ENCODE measurements at places on chromosomes 1 and 21.

- no peak for DNase-seq
These were observed 3.6 kb downstream of the CACNA1S start for GRCh38 chr1:201108614-201109013.

GRCh38 chr1:168100315-168101002, 36.3 kb downstream of the GPR161 start:
- no peak for DNase-seq

DNA sequence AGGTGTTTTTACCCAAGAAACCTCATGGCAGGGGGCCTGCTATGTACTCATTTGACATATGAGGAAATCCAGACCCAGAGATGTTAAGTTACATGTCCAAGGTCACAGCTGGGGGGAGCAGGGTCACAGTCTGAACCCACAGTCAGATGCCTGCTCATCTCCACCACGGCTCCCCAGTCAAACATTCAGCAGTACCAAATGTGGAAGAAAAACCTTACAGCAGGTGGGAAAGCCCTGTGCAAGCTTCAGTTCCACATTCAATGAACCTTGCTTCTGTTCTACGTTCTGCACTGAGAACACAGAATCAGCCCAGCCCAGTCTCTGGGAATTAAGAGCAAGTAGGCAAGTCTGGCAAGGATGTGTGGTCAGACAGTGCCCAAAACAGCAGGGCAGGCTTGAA, 35.2 kb downstream of the LRP8 start:
- no peak for DNase-seq

DNA sequence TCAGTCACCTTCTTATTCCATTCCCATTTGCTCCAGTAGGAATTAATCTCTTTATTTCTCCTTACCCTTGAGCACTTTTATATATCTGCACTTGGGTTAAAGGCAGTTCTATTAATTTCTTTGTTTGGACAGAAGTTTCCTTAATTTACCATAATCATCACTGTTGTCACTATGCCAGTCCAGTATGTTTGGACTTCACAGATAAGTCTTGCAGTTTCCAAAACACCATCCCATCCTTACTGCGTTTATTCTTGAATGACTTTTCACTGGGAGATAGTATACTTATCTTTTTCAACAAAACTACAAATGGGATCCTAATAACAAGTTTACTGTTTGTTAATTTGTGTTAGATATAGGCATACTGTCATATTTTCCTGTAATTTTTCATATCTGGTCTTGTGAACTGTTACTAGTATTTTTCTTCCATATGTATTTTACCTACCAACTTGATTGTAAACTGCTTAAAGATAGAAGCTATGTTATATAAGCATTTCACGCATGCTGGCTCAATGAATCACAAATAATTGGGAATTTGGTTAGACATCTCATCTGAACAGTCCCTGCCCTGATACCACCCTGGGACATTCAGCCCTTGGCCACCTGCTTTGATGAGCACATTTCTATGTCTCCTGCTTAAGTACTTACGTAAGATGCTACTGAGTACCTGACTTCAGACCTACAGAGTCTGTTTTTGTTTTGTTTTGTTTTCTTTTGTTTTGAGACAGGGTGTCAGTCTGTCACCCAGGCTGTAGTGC, 78.2 kb downstream of the OLFML2B start:
- no peak for DNase-seq

- no peak for DNase-seq
These were observed 50.0 kb upstream of the BOLA1 start for GRCh38 chr1:149849111-149849946.

DNA sequence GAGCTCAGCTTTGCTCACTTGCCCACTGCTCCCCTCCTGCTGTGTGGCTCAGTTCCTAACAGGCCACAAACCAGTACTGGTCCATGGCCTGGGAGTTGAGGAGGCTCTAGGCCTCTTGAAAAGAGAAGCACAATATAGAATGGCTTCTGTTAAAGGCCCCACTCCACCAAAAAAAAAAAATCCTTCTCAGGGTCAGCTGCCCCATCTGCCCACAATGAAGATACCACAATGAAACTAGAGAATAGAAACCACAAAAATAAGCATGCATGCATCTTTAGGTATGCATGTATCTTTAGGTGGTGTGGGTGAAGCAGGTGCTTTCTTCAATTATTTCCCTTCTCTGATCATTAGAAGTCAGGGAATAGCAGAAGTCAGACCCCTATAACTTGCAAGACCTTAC, 620.4 kb upstream of the BEND5 start:
- no peak for DNase-seq

GRCh38 chr1:48758976-48759375, 17.7 kb downstream of the BEND5 start:
- no peak for DNase-seq

- no peak for DNase-seq
These were observed 51.5 kb downstream of the KCNAB2 start for GRCh38 chr1:6097117-6097595.

DNA sequence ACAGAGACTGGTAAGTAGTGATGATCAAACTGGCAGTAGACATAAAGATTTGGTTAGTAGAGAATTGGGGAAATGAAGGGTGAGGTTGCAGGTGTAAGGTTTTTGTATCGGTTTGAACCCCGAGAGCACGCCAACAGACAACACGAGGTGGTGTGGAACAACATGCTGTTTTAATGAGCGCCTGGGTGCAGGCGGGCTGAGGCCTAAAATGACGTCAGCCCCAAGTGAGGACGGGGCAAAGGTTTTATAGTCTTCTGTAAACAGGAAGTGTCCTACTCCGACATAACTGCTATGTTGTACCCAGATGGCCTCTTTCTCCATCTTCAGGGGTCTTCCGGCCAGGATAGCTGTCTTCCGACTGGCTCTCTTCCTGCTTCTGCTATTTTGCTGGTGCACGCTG, 178.8 kb downstream of the HHIPL2 start:
- DNase-seq = no peak

DNA sequence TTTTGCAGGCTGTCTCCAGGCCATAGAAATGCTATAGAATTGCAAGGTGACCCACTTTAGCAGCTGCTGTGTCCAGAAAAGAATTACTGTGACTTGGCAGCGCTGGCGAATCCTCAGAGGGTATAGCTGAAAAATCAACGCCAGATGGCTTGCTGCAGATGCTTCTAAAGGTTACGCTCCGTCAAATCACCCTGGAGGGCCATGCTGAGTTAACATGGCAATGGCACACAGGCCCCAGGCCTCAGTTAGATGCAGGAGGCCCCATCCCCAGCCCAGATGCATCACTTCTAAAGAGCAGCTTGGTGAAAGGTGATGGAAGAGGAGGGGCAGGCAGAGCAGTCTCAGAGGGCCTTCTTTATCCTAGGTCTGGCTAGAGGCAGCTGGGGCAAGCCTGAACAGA, 18.0 kb downstream of the KIAA1614 start:
- DNase-seq = no peak

- DNase-seq = no peak
These were observed 149.8 kb upstream of the DUSP10 start for GRCh38 chr1:221891708-221892107.

DNA sequence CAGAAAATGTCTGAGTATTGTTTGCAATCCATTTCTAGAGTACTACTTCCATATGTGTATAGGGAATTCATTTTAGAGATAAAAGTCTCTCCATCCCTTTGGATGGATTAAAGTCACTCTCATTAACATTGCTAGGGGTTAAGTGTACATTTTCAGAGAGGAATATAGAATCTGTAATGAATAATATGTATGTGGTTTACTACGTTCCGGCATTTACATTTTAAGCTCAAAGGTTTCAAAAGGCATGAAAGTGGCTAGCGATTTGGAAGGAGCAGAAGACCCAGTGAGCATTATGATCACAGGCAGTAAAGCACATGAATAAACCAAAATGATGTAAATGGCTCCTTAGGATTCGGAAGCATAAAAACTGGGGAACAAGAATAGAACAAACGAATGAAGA, 123.0 kb downstream of the DSCAM start:
- no peak for DNase-seq

DNA sequence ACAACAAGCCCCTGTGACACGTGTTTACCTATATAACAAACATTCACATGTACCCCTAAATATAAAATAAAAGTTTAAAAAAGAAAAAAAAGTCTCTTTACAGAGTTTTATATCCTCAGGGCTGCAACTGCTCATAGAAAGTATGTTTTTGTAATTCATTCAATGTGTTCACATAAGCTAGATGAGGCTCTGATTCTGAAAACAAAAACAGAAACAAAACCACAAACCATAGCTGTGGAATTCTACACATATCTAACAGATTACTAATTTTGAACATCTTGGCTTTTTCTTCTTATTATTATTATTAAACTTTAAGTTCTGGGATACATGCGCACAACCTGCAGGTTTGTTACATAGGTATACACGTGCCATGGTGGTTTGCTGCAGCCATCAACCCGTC, 579.6 kb upstream of the ZRANB2 start:
- DNase-seq = no peak

- no peak for DNase-seq
These were observed 8.5 kb downstream of the GGPS1 start for GRCh38 chr1:235336903-235337302.

DNA sequence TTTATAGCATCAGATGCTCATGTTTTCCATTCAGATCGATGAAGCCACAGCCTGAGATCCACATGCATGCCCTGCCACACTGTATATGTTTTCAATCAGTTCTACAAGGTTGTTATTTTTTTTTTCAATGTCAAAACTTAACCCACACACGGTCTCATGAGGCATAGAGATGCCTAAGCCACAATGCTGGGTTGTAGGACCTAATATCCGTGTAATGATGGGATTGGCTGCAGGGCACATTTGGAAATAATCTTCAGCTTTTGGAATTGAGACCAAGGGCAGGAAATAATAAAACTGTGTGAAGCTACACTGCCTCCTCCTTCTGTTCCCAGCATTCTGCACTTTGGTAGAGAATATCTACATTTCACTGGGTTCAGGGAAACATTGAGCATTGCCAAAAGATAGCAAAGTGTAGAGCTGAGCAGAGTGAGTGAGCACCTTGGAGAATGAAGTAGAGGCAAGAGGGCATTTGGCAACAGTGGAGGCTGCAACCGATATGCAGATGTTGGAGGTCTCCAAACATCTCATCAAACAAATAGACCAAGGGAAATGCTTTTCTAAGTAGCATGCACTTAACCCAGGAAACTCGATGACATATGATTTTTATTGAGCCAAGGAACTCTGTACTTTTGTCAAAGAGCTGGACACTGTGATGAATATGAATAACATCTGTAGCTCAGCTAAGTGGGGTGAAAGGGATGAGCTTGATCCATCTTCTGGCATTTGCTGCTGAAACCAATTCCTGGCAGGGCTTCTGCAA, 176.7 kb downstream of the LYPLAL1 start:
- no peak for DNase-seq

DNA sequence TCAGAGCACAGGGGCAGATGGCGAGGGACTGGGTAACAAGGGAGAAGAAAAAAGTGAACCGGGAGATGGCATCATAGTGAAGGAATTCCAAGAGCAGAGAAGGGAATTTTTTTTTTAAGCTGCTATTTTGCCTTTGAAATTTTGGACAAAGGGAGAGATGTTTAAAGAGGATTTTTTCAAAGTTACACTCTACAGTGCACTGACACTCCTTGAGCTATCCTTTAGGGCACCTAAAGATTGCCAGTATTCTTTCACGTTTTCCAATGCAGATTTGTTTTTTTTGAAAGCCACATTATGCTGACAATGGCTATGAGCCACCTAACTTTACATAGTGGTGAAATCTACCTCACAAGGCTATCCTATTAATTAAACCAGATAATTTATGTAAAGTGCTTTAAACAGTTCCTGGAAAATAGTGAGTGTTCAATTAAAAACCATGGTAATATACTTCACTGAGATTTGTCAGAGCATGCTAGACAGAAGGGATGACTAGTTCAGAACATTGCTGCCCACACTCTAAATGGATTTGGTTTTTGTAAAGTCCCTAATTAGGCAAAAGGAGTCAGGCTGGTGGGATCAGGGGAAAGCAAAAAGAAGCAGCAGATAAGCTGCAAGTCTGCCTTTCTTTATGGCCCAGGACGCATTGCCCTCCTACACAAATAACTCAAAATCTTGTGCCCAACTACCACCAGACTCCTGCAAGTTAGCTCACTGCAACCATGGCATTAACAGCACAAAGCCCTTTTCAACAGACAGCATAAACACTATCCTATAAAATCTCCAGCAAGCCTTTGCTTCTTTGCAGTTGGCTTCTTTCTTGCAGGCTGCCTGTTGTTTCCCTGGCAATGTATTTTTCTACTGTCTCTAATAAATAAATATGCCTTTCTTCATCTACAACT, 53.9 kb downstream of the PRDX6 start:
- no peak for DNase-seq

DNA sequence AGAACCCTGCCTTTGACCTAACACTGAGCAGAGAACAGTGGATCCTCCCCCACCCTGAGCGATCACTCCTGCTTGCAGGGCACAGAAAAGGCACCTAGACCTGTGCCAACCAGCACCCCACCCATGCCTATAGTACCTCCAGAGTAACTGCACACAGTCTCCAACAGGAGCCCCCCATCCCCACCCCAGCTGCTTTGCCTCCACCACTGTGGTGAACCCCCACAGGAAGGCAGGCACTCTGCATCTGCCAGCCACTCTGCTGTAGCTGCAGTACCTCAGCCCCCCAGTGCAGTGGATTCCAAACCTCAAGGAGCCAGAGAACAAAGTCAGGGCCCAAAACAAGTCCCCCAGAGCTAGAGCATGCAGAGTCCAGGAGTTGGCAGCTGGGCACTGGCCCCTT, 10.7 kb downstream of the SPATC1L start:
- no peak for DNase-seq

DNA sequence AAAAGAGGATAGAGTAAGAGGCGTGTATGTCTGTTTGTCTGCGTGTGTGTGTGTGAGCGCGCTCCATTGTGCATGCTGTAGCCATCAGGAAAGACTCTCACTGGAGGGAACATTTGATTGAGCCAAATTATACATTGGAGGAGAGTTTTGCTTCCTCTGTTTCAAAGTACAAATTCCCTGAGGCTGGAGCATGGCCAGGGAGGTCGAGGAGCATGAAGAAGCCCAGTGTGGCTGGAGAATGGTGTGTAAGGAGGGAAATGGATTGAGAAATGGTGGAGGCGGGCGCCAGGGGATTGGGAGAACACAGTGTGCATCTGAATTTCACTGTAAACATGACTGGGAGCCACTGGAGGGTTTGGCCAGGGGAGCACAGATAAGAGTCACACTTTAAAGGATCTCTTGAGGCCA, 22.1 kb upstream of the EFNA1 start:
- no peak for DNase-seq

GRCh38 chr21:45971616-45972352, 9.8 kb upstream of the COL6A1 start:
- DNase-seq = no peak

DNA sequence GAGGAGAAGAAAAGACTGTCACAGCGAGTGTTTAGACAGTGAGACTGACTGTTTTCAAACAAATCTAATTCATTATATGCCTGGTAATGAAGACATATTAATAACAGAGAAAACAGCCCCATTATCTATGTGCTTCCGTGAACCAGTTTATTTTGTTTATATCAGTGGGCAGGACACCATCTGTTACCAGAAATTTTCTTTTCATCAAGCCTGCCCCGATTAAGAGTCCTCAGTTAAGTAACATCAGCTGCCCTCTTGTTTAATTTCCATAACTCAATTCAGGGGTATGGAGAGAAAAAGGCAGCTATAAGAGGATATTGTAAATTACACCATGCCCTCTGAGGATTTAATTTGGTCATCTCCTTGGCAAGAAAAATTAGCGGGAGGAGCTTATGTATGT, 94.0 kb downstream of the TMEM200B start:
- no peak for DNase-seq

Measured in CD4-positive, alpha-beta T cell treated with Interleukin-4 for 1 hour (primary cell).